ENCODE measurements at places on chromosomes 6 and 20.

DNA sequence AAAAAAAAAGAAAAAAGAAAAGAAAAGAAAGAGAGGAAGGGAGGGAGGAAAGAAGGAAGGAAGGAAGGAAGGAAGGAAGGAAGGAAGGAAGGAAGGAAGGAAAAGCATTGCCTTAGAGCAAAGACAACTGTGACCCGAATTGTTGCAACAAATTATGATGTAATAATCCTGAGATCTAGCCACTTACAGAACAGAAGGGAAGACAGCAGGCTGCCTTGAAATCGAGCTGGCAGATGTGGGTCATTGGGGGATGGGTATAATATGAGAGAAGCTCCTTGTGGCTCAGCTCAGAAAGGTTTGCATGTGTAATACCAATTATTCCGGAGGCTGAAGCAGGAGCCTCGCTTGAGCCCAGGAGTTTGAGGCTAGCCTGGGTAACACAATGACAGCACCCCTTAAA is 208.1 kb upstream of the PROKR2 start:
- no peak for DNase-seq

- DNase-seq, result no peak
These were observed 149.1 kb downstream of the SYCP2 start for GRCh38 chr20:59784365-59784764.

- no peak for DNase-seq
These were observed 169.9 kb downstream of the PRL start for GRCh38 chr6:22126910-22127309.

DNA sequence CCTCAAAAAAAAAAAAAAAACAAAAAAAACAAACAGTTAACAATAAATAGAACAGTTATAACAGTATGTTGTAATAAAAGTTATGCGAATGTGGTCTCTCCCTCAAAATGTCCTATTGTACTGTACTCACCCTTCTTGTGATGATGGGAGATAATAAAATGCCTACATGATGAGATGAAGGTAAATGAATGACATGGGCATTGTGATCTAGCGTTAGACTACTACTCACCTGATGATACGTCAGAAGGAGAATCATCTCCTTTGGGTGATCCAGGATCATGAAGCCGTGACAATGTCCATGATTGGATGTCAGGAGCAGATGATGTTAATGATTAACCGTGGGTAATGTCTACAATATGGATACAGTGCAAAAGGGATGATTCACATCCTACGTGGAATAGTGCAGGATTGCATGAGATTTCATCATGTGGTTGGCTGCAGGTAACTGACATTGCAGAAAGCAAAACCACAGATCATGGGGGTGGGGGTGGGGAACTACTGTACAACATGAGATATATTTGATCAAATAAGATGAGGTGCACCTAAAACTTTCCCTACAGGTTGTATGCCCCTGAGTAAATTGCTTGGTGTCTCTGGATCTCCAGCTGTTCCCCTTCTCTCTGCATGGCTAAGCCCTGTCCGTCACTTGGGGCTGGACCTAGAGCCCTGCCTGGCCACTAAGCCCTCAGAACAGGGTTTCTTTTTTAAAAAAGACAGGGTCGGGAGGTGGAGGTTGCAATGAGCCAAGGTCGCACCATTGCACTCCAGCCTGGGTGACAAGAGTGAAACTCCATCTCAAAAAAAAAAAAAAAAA is 6.2 kb upstream of the RBCK1 start:
- peak; percentile 55 for DNase-seq

DNA sequence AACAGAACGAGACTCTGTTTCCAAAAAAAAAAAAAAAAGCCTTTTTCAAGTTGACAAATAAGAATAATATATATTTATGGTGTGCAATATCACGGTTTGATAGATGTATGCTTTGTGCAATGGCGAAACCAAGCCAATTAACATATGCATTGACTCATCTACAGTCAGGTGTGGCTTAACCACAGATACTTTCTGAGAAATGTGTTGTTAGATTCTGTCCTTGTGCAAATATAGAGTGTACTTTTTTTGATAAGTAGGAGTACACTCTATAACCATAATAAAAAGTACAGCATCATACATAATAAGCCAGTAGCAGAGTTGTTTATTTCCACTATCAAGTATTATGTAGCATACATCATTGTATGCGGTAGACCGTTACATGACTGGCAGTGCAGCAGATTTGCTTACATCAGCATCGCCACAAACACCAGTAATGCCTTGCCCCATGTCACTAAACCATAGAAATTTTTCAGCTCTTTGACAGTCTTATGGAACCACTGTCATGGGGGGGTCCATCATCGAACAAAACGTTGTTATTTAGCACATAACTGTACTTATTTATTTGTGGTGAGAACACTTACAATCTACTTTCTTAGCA is 59.2 kb downstream of the TMEM170B start:
- no peak for DNase-seq

GRCh38 chr6:165962366-165962765 is 205.3 kb downstream of the TBXT start:
- no peak for DNase-seq

DNA sequence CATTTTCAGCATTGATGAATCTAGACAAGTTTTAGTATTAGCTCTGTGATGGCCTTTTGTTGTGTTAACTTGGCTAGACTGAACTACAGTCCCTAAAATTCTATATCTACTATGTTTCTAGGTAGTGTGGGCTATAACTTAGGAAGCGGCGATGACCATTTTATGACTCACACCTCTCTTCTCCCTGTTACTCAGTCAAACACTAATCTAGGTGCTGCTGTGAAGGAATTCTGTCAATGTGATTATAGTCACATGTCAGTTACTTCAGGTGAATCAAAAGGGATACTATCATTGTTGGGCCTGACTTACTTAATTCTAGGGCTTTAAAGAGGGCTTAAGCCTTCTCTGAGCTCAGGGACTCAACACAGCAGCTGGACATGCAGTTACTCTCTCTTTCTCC is 691.5 kb upstream of the MAP3K7 start:
- DNase-seq, result no peak
